CD4-positive, alpha-beta T cell treated with Interleukin-4 for 1 hour (primary cell): ENCODE measurements at places on chromosomes 1 and 21.

DNA sequence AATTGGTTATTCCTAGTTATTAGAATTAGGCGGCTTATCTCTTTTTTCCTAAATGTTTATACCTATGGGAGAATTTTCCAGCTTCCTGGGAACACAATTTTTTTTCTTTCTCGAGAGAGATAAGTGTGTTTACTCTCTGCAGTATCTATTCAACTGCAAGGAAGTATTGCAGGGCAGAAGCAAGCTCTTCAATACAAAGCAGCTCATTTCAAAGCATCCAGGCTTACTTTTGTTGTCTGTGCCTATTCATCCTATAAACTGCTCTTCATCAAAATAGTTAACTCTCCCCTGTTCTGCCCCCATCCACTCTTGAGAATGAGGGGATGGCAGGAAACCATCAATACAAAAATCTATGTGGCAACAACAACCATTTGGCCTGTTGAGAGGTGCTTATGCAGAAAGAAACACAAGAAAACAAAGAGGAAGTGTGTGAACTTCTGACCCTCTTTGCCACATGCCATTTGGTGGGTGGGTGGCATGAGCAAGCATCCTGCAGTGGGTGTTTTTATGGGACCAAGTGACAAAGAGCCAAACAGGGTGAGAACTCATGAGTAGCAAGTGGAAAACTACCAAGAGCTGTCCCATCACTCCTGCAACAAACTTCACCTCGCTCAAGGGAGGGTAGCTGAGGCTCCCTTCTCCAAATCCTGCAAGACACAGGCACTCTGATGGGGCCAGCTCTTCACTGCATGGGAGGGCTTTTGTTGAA is 50.6 kb upstream of the MRPS6 start:
- DNase-seq, result peak; percentile 21

DNA sequence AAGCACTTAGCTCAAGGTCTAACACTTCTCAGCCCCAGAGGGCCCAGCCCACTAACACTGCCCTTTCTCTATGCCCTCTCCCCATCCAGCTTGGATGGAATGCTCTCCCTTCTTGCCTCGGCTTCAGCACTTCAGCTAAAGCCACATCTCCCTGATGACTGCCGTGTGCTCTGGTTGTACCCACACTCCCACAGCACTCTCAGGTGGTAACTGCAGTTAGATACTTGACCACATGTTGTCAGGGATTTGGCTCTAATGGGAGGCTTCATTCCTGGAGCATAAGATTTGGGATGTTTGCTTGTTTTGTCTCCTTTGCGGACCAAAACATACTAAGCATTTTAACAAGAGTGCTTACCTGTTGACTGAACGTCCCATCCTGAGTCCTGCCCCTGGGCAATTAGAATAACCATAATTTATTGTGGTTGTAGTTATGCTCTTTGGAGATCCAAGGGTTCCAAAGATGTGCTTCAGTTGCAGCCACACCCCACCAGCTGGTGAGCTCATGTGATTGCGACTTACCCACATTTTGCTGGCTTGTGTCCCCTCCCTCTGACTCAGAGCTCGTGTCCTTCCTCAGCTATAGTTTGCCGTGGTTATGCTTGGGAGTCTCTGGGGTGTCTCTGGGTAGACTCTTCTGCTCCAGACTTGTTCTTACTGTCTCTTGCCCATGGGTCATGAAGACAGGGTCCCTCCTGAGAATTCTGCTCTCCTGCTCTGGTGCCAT is 7.7 kb upstream of the SLC26A9 start:
- DNase-seq, result no peak

DNA sequence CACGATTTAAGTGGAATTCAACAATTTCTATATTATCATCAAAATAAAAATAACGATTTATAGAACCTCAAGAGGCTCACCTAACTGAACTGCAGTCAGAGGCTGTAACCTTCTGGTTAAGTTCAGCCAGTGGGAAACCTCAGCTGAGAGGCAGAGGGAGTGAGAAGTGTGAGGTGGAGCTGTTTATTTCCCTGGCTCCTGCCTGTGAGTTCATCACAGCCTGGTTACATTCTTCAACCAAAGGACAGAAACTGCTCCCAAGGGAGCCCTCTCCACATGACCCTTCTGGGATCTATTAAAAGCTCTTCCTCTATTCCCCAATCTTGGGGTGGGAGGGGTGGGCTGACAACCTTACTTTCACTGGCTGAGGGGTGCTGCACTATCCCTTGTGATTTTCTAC is 22.2 kb downstream of the DYNLT5 start:
- no peak for DNase-seq

DNA sequence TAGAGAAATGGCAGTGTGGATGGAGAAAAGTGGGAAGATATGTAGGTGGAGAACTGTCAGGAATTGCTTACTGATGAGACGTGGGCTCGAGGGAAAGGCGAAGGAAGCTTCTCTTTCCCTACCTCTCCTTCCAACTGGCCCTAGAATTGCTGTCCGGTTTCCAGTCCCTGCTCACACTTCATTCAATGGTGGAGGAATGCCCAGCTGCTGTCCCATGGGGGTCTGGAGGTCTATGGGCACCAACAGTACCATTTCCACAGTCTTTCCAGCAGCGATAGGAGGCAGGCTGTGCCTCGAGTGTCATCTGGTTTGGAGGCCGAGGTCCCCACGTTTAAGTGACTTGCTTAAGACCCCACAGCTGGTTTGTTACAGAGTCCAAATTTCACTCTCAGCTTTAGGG is 31.5 kb upstream of the CD1D start:
- no peak for DNase-seq

DNA sequence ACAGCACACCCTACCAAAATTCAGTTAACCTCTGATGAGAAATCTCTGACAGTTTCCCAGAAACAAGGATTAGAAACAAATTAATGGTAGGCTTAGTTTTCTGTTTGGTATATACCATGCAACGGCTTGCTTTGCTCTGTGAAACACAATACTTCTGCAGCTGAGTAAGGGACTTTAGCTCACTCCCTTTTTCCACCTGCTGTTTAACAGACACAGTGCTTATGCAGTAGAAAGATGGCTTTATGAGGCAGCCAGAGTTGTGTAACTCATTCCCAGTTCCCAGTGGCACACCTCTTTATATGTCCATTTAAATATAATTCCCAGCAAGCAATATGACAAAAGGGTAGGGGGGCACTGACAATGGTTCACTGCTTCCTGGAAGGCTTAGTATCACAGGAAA is 124.0 kb downstream of the PIGK start:
- DNase-seq, result no peak

DNA sequence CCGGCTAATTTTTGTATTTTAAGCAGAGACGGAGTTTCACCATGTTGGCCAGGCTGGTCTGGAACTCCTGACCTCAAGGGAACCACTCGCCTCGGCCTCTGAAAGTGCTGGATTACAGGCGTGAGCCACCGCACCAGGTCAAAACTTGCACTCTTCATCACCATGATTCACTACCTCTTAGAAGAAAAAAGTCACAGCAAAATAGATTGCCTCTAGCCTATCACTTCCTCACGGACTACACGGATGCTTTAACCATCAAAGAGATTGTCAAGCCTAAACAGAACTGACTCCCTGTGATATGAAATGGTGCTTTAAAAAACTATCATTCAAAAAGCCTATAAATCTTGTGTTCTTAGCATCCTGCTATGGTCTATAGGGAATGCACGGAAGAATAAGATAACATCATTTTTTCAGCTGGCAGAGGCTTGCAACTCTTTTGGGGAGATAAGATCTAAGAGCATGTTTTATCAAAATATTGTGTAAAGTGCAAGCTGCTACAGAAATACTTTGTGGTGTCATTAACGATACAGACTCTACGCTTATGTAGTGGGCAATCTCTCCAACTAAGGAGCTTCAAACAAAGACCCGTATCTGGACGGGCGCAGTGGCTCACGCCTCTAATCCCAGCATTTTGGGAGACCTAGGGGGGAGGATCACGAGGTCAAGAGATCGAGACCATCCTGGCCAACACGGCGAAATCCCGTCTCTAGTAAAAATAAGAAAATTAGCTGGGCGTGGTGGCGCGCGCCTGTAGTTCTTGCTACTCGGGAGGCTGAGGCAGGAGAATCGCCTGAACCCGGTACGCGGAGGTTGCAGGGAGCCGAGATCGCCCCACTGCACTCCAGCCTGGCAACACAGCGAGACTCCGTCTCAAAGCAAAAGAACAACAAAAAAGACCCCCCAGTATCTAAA is 966 bp downstream of the TFB2M start:
- DNase-seq, result no peak

DNA sequence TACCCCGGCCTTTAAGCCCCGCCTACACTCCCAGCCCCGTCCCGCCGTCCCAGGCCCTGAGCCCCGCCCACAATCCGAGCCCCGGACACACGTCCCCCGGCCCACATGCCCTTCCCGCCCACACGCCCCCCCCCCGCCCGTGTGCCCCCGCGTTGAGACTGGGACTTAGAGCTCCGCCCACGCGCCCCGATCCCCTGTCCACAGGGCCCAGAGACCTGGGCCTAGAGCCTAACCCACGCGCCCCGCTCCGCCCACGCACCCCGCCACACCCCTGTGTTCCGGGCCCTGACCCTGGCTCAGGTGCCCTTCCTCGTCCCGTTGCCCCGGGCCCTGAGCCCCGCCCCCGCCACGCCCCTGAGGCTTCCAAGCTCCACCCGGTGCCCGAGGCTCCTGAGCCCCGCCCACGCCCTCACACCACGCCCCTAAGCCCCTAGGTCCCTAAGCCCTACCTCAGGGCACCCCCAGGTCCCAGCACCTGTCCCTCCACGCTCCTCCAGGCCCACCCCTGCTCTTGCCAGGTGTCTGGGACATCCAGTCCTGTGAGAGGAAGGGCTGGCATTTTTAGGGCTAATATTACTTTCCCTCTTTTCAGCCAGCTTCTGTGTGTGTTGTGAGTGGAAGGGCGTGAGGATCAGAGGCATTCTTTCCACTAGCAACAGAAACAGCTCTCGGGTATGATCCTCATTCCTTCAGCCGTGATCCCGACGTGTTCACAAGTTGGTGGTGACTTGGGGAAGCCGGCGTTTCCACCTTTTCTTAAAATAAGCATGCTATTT is 552 bp upstream of the GPR157 start:
- DNase-seq, result peak; percentile 90

DNA sequence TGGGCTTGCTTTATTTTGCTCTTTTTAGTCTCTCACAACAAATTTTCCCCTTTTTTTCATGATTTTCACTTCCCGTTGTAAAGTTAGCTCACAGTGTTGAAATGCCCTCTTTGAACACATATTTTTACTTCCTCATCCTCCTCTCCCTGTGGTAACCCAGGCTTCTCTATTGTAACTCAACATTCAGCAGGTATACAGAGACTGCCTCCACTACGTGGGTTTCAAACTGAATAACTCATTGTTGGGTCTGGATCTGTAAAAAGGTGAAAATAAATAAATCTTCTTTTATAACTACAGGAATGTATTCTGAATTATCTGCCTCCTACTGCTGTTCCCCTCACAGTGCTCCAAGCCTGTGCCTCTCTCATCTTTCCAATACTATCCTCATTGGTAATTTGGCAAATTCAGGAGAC is 166.4 kb downstream of the RUNX1 start:
- no peak for DNase-seq

DNA sequence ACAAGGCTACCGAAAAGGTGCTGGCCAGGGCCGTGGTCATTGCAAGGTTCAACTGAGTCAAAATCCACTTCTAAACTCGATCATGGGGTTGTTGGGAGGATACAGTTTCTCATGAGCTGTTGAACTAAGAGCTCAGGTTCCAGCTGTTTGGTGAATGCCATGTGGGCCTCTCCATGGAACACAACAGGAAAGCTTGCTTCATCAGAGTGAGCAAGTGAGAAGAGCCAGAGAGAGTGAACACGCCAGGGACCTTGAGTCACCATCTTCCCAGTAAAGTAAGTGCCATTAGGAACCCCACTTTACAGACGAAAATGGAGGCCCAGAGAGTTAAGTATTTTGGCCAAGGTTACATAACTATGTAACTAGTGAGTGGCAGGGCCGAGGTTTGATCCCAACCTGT is 475.1 kb upstream of the VAMP3 start:
- DNase-seq, result no peak

- no peak for DNase-seq
These were observed 76.0 kb downstream of the FH start for GRCh38 chr1:241443561-241443960.

DNA sequence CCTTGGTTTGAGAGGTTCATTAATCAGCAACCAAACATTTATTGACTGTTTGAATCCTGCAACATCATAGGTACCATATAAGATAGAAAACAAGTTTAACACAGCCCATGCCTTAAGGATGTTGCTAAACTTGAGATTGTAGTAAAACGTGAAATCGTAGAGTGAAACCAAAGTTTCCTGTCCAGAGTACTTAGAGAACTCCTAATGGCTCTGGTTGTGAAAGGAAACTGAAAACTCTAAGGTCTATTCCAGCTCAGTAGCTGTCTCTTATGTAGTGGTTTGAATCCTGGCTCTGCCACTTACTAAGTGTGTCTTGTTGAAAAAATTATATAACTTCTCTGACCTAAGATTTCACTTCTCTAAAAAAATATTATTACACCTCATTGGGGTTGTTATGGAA is 310.9 kb downstream of the NTNG1 start:
- no peak for DNase-seq

- no peak for DNase-seq
These were observed 23.3 kb downstream of the CYP2J2 start for GRCh38 chr1:59903141-59903754.

- DNase-seq, result no peak
These were observed 9.4 kb upstream of the PIK3C2B start for GRCh38 chr1:204503913-204504519.

GRCh38 chr1:77281491-77282186 is at the start of gene AK5:
Gene AK5 (plus strand): TSS chr1:77282019. CDS start chr1:77282314, 295 bp downstream.
- DNase-seq, result peak; percentile 38

DNA sequence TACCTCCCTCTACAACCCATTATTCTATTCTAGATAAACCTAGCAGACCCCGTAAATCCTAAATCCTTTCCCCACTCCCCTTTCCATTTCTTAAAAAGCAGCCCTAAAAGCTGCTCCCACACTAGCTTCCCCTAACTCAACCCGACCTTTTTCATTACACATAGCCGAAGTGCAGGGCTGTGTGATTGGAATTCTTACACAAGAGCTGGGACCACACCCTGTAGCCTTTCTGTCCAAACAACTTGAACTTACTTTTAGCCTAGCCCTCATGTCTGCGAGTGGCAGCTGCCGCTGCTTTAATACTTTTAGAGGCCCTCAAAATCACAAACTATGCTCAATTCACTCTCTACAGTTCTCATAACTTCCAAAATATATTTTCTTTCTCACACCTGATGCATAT is 19.6 kb upstream of the PDPN start:
- DNase-seq, result no peak

GRCh38 chr1:100396651-100397050 is 44.3 kb downstream of the CDC14A start:
- peak; percentile 76 for DNase-seq

- no peak for DNase-seq
These were observed 740 bp downstream of the ZNF691 start for GRCh38 chr1:42847111-42847595.

- DNase-seq, result peak; percentile 52
These were observed 3.8 kb downstream of the ZNF672 start for GRCh38 chr1:248841702-248842395.

GRCh38 chr1:7101187-7101586 is 315.9 kb downstream of the CAMTA1 start:
- DNase-seq, result no peak

DNA sequence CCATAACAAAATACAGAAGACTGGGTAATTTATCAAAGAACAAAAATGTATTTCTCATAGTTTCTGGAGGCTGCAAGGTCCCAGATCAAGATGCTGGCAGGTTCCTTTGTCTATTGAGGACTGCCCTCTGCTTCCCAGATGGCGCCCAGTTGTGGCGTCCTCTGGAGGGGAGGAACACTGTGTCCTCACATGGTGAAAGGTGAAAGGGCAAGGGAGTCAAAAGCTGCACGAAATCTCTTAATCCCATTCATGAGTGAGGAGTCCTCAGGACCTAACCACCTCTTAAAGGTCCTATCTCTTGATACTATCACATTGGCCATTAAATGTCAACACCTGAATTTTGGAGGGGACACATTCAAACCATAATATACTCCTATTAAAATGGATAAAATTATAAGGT is 79.3 kb upstream of the IRF2BP2 start:
- no peak for DNase-seq
